ENCODE measurements at places on chromosomes 1 and 21.

DNA sequence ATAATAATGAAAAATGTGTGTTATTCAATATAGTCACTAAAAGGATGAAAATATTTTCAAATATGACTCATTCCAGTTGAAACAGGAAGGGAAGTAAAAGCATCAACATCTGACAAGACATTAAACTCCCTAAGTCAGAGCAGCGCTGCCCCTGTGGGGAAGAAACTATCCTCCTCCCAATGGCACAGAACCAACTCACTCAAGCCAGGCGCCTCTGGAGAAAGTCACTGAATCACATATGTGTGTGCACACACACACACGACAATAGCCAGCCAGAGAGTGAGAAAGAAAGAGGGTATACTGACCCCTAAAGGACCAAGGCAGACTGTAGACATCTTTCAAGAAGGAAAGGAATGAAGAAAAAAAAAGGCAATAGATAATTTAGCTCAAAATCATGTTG is 126.9 kb downstream of the SETD4 start:
- DNase-seq, result no peak

- no peak for DNase-seq
Observed at GRCh38 chr1:43968348-43968948, 1.4 kb upstream of the DPH2 start.

DNA sequence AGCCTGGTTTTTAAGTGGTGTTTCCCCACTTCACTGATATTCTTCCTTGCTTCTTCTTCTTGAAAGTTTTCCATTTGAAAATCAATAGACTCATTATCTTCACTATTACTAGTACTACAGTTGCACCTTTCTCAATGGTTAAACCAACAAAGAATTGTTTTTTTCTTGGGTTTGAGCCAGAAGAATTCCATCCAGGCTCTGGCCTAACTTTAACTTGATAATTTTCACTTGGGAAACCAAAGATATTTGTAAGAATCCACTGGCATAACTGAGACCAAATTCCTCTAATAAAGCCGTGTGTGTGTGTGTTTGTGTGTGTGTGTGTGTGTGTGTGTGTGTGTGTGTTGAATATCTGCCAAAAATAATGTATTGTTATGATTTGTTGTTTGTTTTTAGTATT is 103.2 kb downstream of the SGIP1 start:
- no peak for DNase-seq

DNA sequence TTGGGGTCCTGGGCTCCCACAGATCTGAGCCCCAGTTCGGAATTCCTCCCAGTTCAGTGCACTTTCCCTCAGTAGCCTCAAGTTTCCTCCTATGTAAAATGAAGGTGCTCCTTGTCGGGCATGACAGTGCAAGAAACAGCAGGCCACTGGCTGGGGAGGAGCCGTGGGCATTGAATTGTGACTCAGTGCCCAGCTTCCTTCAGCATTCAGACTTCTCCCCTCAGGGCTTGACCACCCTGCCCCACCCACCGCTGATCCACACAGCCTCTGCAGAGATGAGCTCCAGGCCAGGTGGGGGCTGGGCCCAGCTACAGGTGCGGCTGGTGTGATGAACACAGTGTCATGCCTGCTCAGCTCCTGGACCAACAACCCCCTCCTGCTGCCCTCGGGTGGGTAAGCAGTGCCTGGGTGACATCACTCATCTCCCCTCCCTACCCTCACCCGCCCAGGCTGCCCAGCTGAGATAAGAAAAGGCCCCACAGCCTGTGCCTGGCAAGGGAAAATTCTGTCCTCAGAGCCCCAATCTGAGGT is 4.9 kb downstream of the MOB3C start:
- no peak for DNase-seq

GRCh38 chr1:150409504-150410362 is 45.8 kb downstream of the RPRD2 start:
- no peak for DNase-seq

- no peak for DNase-seq
Observed at GRCh38 chr1:17068789-17069188, 15.0 kb upstream of the SDHB start.

- DNase-seq, result no peak
Observed at GRCh38 chr1:232428786-232429530, 201.0 kb downstream of the SIPA1L2 start.

- DNase-seq, result no peak
Observed at GRCh38 chr1:20367116-20367585, 76.5 kb downstream of the VWA5B1 start.

- no peak for DNase-seq
Observed at GRCh38 chr1:229068270-229068987, 202.5 kb upstream of the RAB4A start.

DNA sequence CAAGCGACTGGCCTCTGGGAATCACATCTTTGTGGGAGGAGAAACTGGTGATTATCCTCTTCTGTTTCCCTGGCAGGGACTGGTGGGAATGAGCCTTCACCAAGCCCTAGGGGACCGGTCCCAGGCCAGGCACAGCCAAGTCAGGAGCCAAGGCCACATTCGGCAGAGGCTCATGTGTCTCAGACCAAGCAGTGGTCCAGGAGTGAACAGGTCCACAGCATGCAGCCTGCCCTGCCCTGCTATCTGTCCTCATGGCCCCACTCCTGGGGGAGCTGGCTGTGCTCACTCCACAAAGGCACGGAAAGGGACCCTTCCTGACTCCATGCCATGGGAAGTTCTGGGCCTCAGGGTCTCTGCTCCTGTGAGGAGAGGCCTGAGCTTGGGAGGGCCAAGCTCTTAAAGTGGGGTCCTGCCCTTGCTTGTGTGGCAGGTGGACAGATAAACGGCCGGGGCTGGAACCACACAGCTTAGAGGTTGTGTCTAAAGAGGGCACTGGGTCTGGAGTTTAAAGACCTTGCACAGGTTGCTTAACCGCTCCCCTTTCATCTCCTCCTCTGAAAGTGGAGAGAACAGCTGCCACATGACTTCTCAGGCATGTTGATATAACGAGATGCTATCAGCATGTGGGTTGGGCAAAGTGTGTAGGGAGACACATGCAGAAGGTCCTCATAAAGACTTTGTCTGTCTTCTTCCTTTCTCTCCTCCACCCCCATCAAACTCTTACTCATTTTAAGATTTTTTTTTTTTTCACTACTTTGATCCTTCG is 57.5 kb downstream of the CASQ2 start:
- no peak for DNase-seq
